Lower leg skin (tissue), 4 donors: ENCODE measurements at places on chromosomes 2 and 18. TPM values are rescaled to one million over a fixed set of nuclear protein-coding genes. Genes with fewer than 3 reads are reported as not detected.

- no peak for DNase-seq
These were observed 131.1 kb downstream of the LTBP1 start for GRCh38 chr2:33077844-33078243.

DNA sequence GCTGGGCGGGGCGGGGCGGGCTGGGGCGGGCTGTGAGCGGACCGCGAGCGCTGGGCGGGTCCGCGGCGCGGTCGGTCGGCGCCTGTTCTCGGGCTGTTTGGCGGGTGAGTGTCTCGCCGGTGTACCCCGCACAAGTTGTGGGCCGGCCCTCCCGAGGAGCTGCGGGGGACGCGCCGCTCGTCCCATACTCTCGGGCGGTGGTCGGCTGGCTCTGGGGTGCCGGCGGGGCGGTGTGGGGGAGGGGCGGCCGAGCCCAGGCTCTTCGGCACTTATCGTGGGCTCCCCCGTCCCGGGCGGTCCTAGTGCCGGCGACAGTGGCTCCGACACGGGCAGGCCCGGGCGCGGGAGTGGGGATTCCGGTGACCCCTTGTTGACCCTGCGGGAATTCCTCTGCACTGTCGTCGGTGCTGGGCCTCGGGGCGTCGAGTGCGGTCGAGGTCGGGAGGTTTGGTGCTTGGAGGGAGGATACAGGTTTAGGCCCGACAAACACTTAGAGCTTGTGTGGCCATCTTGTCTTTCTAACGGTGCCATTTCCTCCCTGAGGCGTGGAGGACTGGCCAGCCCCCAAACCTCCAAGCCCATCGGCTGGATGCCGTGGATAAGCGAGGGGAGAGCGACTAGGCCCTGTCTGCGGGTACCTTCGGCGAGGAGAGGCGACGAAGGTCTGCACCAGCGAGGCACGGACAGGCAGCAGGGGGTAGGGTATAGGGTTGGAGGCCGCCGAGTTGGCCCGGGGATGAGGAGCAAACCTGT lies at the start of gene SEPTIN2:
TSS of gene SEPTIN2 (plus strand) at position 47 of the 753 bp plus-strand sequence. CDS start 8,308 bp downstream, outside the sequence.
- peak; percentile 76 for DNase-seq

- DNase-seq, result no peak
These were observed 292.1 kb upstream of the KLHL29 start for GRCh38 chr2:23092831-23093230.

DNA sequence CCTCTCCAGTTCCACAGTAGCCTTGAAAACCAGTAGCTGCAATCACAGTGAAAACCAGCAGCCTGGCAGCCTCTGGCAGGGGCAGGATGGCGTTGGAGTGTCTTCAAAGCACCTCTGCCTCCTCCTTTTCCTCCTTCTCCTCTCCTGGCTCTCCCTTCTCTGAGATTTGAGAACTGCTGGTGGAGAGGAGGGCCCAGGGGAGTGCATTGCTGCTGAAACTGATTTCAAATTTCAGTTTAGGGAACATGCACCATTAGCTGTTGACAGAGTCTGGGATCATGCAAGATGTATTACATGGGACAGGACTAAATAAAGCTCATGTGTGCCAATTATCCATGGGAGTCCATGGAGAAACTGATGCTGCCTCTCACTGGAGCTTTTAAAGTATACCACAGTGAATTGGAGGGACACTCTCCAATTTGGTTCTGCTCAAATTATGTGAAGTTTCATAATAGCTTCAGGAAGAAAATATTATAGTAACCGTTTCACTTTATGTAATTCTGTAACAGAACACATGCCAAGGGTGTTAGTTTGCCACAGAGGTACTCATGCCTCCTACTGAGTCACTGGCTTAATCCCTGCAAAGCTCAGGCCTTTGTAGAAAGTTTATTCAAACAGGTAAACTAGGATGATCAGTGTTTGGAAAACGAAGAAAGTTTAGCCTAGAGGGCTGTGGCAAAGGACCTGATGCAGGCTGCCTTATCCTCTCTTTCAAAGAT lies 146.1 kb downstream of the PRPF40A start:
- no peak for DNase-seq

DNA sequence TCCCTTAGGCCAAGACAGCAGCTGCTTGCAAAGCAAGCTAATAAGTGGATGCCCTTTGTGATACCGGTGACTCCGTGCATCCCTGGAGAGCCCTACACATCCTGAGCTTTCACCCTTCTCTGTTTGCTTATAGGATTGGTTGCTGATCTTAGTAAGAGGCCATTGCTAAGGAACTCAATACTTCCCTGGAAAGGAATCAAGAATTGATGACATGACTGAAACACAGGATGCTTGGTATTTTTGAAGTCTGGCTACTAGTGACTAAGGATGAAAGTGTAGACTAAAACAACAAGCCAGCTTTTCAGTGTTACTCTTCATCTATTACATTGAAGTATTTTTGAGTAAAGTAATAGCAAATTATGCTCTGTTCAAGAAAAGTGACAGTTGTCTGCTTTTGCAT lies 123.0 kb upstream of the SERPINE2 start:
- no peak for DNase-seq

- no peak for DNase-seq
These were observed 15.1 kb downstream of the CYRIA start for GRCh38 chr2:16650287-16651249.

GRCh38 chr2:88170472-88170892 lies 336 bp downstream of the THNSL2 start:
- no peak for DNase-seq

DNA sequence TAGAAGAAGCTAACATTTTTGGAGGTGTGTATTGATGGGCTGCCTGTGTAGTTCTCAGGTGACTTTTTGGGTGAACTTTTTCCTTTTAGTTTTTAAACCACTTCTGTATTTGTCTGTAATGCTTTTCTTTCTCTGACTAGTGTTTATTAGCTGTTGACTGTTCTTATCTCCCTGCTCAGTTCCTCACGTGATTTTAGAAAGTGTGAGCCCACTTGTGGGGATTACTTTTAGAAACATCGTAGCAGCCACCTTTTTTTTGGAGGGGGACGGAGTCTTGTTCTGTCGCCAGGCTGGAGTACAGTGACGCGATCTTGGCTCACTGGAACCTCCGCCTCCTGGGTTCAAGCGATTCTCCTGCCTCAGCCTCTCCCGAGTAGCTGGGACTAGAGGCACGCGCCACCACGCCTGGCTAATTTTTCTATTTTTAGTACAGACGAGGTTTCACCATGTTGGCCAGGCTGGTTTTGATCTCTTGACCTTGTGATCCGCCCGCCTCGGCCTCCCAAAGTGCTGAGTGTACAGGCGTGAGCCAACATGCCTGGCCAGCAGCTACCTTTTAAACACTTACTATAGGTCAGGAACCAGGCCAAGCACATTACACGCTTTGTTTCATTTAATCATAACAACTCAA lies 9.2 kb upstream of the CDKL4 start:
- DNase-seq, result no peak

DNA sequence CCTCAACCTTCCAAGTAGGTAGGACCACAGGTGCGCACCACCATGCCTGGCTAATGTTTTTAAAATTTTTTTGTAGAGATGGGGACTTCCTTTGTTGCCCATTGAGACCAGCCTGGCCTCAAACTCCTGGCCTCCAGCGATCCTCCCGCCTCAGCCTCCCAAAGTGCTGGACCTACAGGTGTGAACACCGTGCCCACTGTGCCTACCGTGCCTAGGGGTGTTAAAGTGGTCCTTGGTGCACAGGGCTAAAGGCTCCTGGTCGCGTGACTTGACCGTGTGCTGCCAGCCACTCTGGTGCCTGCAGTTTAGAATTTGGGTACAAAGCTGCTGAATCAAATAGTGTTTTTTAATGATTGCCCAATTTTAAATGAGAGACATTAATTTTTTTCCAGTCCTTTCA lies 51.0 kb upstream of the KCNG2 start:
- no peak for DNase-seq

DNA sequence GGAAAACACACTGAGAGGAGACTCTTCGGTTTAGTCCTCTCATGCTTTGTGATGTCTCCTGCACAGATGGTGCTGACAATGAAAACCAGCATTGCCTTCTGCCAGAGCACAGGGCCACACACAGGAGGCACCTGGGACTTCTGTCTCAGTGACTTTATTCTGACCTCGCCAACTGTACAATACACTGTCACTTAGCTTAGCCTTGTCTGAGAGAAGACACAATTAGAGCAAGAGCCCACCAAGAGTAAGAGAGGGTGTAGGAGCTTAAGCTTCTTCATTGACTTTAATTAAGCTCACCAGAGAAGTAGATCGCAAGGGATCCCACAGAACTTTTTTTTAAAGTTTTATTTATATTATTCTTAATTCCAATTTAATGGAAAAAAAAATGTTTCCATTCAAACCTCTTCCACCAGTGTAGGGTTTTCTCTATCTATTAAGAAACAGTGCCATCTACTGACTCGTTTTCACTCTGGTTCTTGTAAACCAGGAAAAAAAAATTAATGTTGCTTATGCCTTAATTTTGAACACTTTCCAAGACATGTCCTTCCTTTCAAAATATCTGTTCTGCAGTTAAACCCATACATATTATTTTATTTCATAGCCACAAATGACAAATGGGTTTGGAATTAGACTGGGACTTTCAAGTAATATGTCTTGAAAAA lies 42.4 kb upstream of the DDX18 start:
- DNase-seq, result no peak

DNA sequence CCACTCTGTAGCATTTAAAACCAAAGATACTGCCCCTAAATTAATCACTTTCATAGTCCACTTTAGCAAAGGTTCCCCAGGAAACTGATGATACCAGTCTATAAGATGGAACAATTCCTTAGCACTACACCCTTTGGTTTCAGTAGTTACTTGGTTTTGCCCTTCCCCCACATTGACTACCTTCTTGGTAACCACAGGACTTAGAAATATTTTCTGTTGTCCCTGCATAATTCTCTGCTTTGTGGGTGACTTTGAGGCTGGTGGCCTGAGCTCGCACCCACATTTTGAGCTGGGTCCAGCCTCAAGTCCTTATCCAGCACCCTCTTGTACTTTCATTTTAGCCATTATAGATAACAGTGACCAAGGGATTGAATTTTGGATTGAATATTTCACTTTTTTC lies 23.1 kb downstream of the ELP2 start:
- DNase-seq, result no peak

DNA sequence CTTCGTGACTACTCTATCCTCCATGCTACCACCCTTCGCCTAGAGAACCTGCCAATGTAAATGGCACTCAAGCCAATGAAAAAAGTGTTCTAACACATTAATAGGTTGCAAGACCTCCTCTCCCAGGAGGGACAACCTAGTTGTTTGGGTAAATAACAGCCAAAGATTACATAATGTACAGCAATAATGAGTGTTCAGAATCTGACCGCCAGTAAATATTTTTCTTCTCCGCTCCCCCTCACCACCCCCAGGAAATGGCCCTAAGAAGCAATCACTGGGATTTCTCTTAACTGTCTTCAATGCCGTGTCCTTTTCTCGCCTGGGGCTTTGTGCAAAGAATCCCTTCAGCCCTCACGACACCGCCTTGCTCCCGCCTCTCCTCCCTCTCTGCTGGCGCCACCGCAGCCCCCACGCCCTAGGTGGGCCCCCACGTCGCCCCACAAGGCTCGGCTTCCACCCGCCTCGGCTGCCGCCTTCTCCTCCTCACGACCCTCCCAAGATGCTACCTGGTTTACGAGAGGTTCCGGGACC lies 458 bp downstream of the HYCC2 start:
- DNase-seq, result no peak

DNA sequence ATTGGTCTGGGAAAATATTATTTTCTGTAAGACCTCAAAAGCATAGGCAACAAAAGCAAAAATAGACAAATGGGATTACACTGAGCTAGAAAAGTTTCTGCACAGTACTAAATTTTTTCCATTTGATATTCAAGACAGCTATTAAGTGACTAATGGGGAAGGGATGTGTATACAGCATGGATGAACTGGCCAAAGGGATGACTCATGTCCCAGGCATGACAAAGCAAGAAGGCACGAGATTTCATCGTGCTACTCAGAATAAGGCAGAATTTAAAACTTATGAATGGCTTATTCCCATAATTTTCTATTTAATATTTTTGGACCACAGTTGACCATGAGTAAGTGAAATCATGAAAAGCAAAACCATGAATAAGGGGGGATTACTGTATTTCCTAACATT lies 1250.1 kb upstream of the GYPC start:
- no peak for DNase-seq

DNA sequence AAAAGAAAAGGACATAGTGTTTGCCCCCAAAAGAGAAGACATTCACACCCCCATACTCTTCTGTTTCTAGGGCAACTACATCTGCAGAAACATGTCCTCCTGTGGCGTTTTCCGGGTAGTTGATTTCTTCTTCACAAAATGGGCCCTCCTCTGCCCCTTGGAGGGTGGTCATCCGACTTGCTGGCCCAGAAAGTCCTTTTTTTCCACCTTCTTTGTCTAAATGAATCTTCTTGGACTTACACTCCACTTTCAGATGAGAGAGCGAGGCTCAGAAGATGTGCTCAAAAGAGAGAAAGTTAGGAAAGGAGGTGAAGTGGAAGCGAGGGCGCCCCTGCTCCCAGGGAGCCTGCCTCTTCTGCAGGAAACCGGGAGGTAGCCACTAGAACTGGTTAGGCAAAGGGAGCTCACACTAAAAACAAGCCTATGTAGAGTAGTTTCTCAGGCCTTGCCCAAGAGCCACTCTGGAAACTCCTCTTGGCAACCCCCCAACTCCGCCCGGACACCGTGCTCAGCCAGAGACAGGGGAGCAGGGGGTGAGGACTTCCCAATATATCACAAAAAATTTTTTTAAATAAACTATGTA lies 10.2 kb upstream of the SIX3 start:
- peak; percentile 64 for DNase-seq

DNA sequence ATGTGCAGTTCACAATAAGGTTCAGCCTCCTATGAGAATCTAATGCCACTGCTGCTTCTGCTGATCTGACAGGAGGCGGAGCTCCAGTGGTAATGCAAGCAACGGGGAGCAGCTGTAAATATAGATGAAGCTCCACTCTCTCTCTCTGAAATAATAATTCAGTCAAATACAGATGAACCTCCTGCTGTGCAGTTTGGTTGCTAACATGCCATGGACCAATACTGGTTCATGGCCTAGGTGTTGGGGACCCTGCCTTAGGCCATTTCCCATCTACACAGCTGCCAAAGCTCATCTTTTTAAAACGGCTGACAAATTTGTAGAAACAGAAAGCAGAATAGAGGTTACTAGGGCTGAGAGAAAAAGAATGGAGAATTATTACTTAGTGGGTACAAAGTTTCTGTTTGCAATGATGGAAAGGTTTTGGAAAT lies 10.7 kb upstream of the HNRNPA3 start:
- no peak for DNase-seq

GRCh38 chr2:2573205-2573604 lies 242.1 kb upstream of the MYT1L start:
- DNase-seq, result no peak

HOXD12 gene
- not detected for total RNA-seq

CDH20 gene
- total RNA-seq, result 2.9 TPM

NEU4 gene
- total RNA-seq, result not detected

GRB14 gene
- 7.5 TPM for total RNA-seq

PLA2R1 gene
- total RNA-seq, result 18.3 TPM

PLGLB1 gene
- total RNA-seq, result 0.75 TPM
